ENCODE measurements at places on chromosomes 5 and 9. TPM values are rescaled to one million over a fixed set of nuclear protein-coding genes. Genes with fewer than 3 reads are reported as not detected.
A peak's percentile ranks its signal among the peaks of the same experiment; 100 is the strongest.

DNA sequence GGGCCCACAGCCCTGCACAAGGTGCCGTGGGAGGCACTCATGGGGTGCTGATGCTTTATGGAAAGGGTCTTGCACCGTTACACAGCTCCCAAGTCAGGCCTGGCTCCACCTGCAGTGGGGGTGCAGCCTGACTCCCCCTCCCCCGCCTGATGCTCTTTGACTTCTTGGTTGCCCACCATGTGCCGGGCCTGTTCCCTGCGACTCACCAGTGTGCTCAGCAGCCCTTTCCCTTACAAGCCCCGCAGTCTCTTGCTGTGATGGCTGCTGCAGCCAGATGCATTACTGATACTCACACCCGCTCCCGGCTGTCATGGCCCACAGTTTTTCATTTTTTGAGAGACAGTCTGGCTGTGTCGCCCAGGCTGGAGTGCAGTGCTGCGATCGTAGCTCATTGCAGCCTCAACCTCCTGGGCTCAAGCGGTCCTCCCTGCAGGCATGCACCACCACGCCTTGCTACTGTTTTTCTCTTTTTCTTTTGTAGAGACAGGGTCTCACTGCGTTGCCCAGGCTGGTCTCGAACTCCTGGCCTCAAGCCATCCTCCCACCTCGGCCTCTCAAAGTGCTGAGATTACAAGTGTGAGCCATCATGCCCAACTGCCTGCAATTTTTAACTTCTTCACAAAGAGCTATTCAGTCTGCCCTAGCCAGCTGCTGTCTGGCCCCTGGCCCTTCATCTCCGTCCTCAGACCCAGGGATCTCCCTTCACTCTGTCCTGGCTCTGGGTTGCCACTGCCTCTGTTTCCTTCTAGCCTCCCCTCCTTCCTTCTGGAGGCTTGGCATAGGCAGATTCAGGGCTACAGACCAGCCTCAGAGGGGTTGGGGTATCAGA is 109.5 kb downstream of the RXRA start:
- DNase-seq: no peak
- no peak overlapping the region for H3K4me3 ChIP-seq
- H3K27ac ChIP-seq: peak overlapping the region; percentile 96
- H3K4me1 ChIP-seq: peaks cover 94% of the 10 kb centered on the region

DNA sequence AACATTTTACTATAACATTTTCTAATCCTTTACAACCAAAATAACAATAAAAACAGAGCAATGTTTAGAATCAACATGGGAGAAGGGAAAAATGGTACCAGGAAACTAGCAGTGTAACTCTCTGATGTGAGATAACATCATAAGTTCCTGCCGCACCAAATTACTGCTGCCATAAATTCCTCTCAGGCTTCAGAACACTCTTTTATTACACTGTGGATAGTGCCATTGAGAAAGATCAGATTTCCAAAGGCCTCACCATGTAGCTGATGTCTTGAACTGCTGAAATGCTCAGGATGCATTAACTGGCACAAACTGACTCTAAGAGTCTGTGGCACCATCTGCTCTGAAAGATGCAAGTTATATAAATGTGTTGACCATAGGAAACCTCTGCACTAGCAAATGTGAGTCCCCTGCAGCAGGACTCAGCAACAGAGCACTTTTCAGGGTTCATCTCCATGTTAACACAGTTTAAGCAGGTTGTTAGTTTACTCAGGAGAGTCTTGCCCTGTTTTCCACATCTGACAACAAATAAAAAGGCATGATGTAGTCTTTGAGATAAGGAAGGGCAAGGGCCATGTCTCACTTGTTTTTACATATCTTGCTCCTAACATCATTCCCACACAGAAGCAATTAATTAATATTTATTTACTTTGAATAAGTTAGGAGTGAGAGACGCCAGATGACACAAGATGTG is 218.1 kb downstream of the CETN3 start:
- no peaks in the 10 kb centered on the region for H3K4me1 ChIP-seq
- DNase-seq: no peak
- no peak overlapping the region for H3K4me3 ChIP-seq
- no peaks in the 10 kb centered on the region for H3K27me3 ChIP-seq
- H3K36me3 ChIP-seq: no peaks in the 10 kb centered on the region

DNA sequence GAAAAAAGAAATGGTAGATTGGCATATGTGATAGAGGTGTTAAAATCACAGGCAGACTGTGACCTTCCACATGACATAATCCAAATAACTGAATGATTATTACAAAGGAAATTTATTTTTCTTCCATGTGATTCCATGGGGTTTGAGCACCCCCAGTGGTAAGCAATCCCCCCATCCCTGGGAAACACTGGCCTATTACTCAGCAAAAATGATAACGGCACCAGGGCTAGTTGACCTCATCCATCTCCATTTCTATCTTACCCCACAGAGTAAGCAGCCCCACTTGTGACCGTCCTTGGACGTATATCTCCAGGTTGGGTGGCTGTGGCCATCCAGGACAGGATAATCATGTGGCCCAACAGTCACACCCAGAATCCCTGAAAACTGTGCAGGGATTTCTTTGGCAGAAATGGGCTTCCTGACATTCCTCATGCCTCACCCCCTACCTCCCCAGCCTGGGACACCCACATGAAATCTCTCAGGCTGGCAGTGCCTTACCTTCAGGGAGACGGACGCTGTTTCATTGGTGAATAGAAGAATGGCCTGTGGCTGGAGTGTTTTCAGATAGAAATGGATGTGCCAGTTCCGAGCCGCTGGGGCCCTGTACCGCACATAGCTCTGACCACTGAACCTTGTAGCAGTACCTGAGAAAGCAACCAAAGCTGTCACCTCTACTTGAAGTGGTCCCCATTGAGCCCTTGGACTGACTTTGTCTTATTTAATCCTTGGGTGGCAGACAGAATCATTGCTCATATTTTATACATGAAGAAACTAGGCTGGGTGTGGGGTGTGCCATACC is 69.9 kb downstream of the SLC36A1 start:
- H3K36me3 ChIP-seq: no peaks in the 10 kb centered on the region
- H3K4me1 ChIP-seq: no peaks in the 10 kb centered on the region
- DNase-seq: no peak
- H3K27me3 ChIP-seq: no peaks in the 10 kb centered on the region
- H3K4me3 ChIP-seq: no peak overlapping the region
- H3K27ac ChIP-seq: no peak overlapping the region

DNA sequence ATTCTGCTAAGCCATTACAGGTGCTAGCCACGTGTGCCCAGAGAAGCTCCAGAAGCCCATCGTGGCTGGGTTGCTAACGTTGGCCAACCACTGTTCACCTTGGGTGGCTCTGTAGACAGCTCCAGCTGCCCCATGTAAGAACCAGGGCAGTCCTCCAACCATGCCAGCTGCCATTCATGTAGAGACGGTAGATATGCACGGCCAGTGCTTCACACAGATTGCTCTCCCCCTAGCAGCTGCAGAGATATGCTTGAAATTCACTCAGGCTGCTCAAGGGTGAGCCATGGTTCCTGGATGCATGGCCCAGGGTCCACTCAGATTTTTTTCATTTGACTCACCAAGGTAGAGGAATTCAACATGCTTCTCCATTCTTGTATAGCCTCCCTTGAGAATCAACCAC is 31.0 kb downstream of the GADD45G start:
- H3K4me3 ChIP-seq: no peak overlapping the region
- no peak overlapping the region for H3K27ac ChIP-seq
- no peaks in the 10 kb centered on the region for H3K36me3 ChIP-seq
- DNase-seq: no peak
- no peaks in the 10 kb centered on the region for H3K27me3 ChIP-seq
- no peaks in the 10 kb centered on the region for H3K4me1 ChIP-seq

Gene ITK
- 1.3 TPM for total RNA-seq

GRCh38 chr5:10581424-10581748 is 17.5 kb downstream of the ANKRD33B start:
- H3K27me3 ChIP-seq: no peaks in the 10 kb centered on the region
- H3K4me1 ChIP-seq: no peaks in the 10 kb centered on the region
- H3K4me3 ChIP-seq: no peak overlapping the region
- DNase-seq: no peak
- no peaks in the 10 kb centered on the region for H3K36me3 ChIP-seq
- peak overlapping the region; percentile 40 for H3K27ac ChIP-seq

- peak overlapping the region; percentile 73 for H3K4me3 ChIP-seq
- no peaks in the 10 kb centered on the region for H3K27me3 ChIP-seq
- peaks cover 13% of the 10 kb centered on the region for H3K4me1 ChIP-seq
These were observed 9.6 kb upstream of the AKNA start for GRCh38 chr9:114397219-114397847.

DNA sequence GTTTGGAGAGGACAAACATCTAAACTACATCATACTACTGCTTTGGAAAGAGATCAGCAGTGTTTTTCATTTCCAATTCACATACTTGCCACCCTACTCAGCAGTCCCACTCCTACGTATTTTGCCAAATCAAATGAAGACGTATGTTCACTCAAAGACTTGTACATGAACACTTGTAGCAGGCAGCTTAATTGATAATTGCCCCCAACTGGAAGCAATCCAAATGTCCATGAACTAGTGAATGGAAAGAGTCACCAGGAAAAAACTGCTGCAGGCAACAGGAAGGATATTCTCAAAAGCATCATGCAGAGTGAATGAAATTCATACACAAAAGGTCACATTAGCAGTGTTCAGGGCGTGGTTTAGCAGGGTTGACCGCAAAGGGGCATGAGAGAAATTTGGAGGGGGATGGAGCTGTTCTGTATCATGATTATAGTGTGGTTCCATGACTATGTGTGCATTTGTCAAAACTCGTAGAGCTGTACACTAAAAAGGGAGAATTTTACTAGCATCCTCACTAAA is 38.8 kb downstream of the PAEP start:
- no peak overlapping the region for H3K27ac ChIP-seq
- no peaks in the 10 kb centered on the region for H3K36me3 ChIP-seq
- DNase-seq: no peak

DNA sequence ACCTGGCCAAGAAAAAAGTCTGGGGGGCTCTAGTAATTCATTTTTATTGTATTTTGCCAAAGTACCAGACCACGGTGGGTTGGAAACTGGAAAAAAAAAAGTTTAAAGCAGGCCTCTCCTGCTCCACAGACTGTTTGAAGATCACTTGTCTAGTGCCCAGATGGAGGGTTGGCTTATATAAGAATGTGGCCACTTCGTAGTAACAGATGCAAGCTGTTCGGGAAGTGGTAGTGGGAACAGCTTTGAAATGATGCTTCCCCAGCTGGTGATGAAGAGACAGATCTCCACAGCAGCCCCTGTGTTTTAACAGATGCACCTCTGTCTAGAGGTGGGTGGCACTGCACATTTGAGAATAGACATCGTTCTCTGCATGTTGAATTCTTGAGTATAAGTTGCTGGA is 54.3 kb upstream of the DMRT3 start:
- no peak overlapping the region for H3K27ac ChIP-seq
- no peaks in the 10 kb centered on the region for H3K27me3 ChIP-seq

Gene SLC1A3
- 123 TPM for total RNA-seq

- H3K27ac ChIP-seq: no peak overlapping the region
- H3K4me3 ChIP-seq: no peak overlapping the region
- no peaks in the 10 kb centered on the region for H3K4me1 ChIP-seq
- H3K27me3 ChIP-seq: no peaks in the 10 kb centered on the region
- no peaks in the 10 kb centered on the region for H3K36me3 ChIP-seq
- no peak for DNase-seq
These were observed 162.7 kb downstream of the DRD1 start for GRCh38 chr5:175281257-175281656.

Measured in tibial nerve (tissue), 4 donors.